Activated CD4-positive, alpha-beta T cell treated with anti-CD3 and anti-CD28 coated beads, Interleukin-2, Interleukin-6, amounts not matched to agents 100 ng/mL and 50 ng/mL, durations not matched to agents 16 hours and 8 hours (primary cell): ENCODE measurements at places on chromosomes 16 and 17.

DNA sequence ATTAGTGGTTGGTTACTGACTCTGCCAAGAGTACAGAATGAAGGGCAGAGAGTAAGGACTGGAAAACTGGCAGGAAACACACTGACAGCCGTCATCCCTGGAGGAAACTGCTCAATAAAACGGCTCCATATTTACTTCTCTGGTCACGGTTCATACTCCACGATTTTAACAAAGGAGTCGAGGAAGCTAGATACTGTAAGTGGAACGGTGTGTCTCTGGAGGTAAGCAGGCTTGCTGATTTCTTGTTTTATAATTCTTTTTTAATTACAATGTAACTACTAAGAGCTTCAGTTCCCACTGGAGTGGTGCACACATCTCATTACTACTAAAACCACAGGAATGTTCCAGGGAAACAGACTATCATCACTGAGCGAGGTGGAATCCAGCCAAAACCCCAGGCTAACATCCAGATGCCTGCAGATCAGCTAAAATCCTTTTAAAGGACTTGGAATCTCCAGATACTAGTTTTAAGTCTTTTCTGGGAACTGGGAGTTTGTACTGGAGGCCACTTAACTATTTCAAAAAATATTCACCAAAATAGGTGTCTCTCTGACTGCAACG, 17.8 kb downstream of the SERPINF1 start:
- DNase-seq, result no peak

DNA sequence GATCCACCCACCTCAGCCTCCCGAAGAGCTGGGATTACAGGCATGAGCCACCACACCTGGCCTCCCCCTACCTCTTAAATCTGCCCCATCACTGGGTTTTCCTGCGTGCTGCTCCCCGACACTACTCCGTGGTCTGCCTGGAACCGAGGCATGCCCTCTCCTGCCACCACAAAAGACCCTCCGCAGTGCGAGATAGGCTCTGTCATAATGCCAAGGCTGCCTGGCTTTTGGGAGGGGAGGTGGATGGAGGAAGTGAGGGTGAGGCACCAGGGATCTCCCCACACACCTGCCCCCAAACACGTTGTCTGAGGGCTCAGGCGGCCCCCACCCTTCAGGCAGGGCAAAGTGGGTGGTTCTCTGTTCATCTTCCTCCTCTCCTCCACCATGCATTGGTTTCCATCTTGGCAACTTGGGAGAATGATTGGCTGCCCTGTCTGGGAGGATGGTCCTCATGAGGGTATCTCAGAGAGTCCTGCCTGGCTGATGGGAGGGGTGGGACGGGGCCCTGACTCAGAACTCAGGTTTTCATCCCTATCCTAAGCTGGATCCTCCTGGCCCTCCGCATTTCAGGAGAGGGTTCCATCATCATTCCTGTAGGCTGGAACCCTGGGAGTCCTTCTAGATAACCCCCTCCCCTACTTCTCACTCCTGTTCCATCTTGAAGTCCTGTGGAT, 23.2 kb downstream of the IGFBP4 start:
- DNase-seq, result no peak

DNA sequence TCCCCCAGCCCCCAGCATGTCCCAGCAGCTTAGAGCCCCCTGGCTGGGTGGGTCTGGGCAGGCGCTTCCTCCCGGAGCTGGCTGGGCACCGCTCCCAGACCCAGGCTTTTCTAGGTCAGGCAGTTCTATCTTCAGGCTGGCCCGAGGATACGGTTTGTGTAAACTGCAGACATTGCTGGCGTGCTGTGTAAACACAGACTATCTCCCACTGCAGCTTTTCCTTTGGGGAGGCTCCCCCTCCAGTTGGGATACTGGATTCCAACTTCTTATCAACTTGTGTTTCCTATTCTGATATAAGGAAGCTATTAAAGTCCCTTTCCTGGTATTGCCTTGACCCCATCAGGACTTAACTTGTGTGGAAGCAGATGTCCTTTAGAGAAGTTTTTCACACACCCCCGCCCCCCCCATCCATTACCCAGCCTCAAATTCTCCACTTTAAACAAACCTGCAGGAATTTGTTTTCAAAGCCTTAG, 18.3 kb upstream of the GNA13 start:
- no peak for DNase-seq

DNA sequence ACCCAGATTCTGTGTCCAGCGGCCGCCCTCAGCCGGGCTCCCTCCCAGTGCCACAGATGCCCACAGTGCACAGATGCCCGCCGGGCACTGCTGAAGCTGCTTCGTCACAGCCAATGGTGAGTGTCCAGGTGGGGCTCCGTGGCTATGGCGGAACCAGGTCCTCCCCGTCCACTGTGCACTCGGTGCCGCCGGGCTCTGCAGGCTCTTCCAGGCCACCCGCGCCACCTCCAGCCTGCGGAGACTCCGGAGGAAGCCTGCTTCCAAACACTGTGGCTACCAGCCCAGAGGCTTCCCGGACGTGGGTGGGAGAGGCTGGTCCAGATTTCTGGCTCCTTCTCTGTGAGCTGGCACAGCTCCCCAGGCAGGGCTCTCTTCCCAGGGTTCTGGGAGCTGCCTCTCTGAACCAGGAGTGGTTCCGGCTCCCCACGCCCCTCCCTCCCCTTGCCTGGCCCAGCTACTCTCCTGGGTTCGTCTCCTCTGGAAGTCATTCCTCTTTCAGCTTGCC, 2.8 kb upstream of the PYCR1 start:
- DNase-seq, result no peak

DNA sequence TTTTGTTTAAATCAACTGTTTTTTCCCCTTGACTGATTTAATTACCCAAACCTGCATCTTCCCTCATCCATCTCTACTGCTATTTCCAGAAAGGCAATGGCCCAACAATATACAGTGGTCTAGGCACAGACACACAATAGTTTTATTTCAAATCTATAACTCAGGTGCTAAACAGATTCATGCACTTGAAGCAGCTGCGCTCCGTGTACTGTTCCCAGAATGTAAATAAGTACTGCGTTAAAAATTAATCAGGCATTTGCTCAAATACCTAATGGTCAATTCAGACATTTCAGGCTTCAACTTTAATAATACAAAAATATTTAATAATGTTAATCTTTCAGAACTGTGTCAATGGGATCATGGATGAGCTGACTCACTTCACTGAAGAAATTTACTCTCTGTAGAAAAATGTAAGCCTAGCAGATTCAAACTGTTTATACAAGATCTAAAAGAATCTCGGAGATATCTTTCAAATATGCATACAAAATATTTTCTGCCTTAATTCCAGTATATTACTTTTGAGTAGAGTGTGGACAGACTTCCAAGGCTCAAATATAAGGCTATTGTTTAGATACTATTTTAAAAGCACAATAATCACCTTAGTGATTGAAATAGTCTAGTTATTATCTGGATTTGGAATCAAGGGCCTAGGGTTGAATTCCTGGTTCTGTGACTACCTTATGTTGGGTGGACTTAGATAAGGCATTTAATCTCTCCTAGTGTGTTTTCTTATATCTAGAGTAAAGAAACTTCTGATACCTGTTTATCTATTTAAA, 97.4 kb upstream of the PSMD7 start:
- no peak for DNase-seq

DNA sequence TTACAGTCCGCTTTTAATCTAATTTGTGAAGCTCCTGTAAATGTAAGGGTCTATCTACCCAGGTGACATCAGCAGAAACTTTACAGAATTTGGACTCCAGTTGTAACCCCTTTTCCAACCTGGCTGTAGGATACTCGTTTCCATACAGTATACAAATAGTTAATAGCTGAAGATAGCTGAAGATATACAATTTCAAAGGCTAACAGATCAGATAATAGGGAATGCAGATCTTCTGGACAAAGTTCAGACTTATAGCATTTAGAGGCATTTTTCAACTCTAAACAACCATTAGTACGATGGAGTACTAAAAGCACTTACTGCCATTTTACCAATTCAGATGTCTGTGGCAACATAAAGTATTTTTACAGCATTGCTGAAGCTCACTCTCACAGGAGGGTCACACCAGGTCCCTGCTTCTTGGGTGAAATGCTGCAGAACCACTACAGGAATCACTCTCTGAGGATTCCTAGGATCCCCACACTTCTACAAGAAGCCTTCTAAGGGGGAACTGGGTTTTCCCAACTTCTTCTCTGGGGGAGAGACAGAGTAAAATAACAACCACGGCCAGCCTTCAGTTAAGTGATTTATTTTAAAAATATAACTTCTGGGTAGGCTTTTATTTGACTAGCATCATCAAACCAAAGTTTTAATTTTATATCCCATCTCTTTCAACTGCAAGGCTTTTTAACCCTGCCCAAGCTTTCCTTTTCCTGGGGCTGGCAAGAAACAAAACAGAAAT, 2.9 kb downstream of the VEZF1 start:
- DNase-seq, result no peak

DNA sequence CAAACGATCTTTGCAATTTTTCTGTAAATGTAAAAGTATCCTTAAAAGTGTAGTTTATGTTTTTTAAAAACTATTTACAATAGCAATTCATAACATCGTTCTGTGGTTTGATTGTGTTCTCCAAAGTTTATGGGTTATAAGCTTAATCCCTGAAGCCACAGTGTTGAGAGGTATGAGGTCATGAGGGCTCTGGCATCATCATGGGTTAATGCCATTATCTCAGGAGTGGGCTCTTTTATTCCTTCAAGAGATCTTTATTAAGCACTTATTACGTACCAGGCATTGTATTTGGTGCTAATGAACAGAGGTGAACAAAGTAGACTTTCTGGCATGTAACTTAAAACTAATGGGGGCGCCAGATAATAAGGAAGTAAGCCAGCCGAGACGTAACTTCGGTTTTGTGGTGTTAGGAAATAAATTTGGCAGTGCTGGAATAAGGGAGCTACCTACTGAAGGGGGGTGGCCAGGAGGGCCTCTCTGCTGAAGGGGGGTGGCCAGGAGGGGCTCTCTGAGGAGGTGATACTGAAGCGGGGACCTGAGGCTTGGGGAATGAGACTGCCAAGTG, 158.1 kb downstream of the VPS53 start:
- no peak for DNase-seq

DNA sequence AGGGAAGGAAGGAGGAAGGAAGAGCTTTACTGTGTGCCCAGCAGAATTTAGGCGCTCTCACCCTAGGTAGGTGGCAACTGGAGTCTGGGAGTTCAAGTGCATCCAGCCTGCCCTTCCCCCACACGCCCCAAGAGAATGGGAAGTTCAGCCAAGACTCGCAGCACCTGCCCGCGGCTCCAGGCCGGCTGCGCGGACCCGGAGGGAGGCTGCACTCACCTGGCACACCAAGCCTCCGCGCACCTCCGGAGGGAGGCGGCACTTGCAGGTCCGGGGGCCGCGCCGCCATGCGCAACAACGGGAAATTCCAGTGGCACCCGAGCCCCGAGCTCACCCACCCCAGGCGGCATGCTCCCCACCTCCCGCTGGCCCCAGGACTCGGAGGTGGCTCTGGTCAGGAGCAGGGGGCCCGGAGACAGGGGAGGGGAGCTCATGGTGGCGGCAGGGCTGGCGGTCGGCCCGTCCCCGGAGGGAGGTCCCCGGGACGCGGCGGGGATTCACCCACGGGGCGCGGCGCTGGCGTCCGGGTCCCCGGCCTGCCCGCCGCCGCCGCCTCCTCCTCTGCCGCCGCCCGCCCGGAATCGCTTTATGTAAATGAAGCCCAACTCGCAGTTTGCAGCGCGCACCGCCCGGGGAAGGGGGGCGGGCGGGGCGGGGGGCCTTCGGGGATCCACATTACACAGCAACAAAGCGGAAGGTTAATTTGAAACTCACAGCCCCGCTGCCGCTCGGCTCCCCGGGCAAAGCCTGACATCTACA, at the start of gene ZFHX3:
ZFHX3 (minus strand) TSS at position 593 of the 756 bp plus-strand sequence. CDS start 87,983 bp downstream, outside the sequence.
- peak; percentile 15 for DNase-seq

DNA sequence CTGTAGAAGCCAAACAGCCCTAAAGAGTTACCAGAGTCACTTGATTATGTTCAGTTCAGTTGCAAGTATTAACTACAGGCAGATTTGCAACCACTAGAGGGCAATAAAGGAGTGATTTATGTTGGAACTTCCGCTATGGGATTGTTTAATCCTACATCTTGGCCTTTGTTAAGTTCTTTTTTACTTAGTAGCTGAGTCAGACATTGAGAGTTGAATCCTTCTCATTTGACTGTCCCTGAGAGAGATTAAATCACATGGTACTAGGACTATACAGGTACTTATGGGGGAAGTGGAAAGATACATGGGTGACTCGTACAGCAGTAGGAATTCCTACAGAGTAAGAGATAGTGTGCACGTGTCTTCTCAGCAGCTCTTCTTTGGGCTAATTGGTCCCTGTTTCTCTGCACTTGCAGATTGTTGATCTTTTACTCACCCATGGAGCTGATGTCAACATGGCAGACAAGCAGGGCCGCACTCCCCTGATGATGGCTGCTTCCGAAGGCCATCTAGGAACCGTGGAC, 40.3 kb downstream of the CYB561 start:
- peak; percentile 58 for DNase-seq
